ENCODE measurements at places on chromosomes 2 and 18. TPM values are rescaled to one million over a fixed set of nuclear protein-coding genes. Genes with fewer than 3 reads are reported as not detected.

TBR1 gene
- not detected for total RNA-seq

ONECUT2 gene
- total RNA-seq = not detected

CABLES1 gene
- total RNA-seq = 4.7 TPM

SCN7A gene
- 50.6 TPM for total RNA-seq

PTPN4 gene
- 37.1 TPM for total RNA-seq
